Jurkat, Clone E6-1 (cell line): ENCODE measurements at places on chromosomes 12 and 14.
A peak's percentile ranks its signal among the peaks of the same experiment; 100 is the strongest.

GRCh38 chr12:88334271-88334670 lies 192.2 kb downstream of the TMTC3 start:
- no peak for DNase-seq

GRCh38 chr12:2691345-2692071 lies 103.3 kb upstream of the FKBP4 start:
- DNase-seq, result peak; percentile 86

- DNase-seq, result no peak
Observed at GRCh38 chr12:30447061-30447750, 248.5 kb downstream of the IPO8 start.

- DNase-seq, result no peak
Observed at GRCh38 chr14:94936901-94937685, 167.2 kb upstream of the GSC start.

DNA sequence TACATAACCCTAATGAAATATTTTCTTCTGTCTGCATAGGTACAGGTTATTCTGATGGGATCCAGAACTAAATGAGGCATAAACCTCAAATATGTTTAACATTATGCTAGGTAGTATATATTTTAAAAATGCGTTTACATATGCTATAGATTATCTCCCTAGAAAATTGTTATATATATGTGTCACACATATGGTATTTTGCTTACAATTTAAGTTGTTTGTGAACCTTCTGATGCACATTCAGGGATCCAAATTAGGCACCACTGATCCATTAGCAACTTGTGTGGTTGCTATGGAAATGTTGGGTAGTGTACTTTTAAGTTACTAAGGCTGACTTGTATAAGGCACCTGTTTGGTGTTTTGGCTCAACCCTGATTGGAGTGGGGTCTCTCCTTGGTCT lies 456.7 kb downstream of the AEBP2 start:
- DNase-seq, result no peak

DNA sequence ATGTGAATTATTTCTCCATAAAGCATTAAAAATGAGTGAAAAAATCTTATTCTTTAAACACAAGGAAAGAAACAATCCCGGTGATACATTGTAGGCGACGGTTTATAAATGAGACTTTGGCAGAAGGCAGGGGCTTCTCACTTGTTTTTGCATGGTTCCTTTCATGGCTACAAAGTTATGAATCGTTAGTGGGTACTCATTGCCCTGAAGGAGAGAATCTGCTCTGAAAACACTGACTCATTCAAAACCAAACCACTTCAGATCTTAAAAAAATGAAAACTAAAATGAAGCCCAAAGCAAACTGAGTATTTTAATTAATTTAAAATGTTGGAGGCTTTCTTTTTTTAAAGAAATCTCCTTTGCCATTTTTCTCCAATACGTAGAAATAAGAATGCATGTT lies 41.4 kb upstream of the AMIGO2 start:
- DNase-seq, result no peak

GRCh38 chr12:11657511-11657910 lies 8.0 kb downstream of the ETV6 start:
- DNase-seq, result no peak
